Right ventricle myocardium inferior (tissue), 1 donor: ENCODE measurements at places on chromosomes 2 and 18.

- DNase-seq, result no peak
Measured at GRCh38 chr18:48296581-48296980, 112.6 kb downstream of the ZBTB7C start.

GRCh38 chr2:67917332-67918054, 145.3 kb downstream of the C1D start:
- DNase-seq, result no peak

DNA sequence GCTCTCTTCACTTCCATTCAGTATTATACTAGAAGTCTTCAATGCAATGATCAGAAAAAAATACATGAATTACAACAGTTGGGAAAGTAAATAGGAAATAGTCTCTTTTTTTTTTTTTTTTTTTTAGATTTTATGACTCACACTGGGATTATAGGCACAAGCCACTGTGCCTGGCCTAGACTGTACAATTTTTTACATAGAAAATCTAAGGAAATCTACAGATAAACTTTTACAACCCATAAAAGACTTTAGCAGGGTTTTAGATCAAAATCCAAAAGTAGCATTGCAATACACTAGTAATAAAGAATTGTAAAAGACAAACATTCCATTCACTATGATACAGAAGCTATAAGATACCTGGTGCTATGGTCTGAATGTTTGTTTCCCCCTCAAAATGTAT, 39.0 kb downstream of the CFAP221 start:
- no peak for DNase-seq

DNA sequence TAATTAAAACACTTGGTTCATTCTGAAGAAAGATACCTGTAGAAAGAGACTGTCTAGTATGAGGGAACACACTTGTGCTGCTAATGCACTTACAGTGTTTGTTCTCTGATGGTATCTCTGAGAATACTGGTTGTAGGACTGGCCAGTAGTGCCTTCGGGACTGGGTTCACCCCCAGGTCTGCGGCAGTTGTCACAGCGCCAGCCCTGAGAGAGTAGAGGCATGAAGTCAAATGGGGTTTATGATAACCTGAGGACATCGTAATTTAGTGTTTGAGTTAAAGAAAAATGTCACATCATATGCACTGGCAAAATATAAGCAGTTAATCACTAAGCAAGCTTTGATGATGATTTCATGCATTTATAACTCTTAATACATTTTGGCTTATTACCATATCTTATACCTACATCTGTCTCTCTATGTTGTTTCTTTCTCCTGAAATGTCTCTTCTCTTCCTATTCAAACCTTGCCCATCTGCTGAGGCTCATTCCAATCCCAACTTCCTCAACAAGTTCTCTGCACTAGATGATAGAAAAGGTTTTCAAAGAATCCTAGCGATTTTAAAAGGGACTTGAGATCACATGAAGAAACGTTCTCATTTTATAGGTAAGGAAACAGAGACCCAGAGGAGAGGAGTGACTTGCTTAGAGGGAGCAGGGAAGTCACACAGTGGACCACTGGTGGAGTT, 50.2 kb downstream of the ATIC start:
- DNase-seq, result no peak

DNA sequence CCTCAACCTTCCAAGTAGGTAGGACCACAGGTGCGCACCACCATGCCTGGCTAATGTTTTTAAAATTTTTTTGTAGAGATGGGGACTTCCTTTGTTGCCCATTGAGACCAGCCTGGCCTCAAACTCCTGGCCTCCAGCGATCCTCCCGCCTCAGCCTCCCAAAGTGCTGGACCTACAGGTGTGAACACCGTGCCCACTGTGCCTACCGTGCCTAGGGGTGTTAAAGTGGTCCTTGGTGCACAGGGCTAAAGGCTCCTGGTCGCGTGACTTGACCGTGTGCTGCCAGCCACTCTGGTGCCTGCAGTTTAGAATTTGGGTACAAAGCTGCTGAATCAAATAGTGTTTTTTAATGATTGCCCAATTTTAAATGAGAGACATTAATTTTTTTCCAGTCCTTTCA, 51.0 kb upstream of the KCNG2 start:
- DNase-seq, result no peak

- DNase-seq, result no peak
Measured at GRCh38 chr2:218331745-218332144, 24.9 kb upstream of the CATIP start.

GRCh38 chr2:123917241-123917640, 107.8 kb upstream of the CNTNAP5 start:
- DNase-seq, result no peak

DNA sequence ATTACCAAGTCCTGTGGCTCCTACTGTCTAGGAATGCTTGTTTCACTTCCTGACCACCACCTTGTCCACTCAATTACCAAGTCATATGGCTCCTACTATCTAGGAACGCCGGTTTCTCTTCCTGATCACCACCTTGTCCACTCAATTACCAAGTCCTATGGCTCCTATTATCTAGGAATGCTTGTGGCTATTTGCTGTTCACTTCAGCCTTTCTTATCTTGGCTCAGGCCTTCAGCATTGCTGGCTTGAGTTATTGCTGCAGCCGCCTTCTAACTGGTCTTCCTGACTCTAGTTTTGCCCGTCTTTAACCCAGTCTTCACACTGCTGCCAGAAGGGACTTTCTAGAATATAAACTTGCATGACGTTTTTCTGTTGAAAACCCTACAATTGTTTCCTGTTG, 82.5 kb upstream of the GAREM1 start:
- no peak for DNase-seq
